AG10803 (cell line): ENCODE measurements at places on chromosomes 1 and 21.

DNA sequence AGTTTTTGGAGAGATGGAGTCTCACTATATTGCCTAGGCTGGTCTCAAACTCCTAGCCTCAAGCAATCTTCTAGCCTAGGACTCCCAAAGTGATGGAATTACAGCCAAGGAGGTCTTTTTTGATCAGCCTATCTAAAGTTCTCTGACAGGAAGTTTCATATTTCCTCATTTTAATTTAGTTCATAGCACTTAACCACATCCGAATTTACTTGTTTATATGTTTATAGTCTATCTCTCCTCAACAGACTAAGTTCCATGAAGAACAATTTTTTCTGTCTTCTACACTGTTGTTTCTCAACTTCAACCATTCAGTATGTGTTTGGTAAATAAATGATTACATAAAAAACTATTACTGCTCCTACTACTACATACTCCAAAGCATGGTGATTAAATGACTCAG lies 47.9 kb downstream of the GON4L start:
- DNase-seq = no peak

GRCh38 chr21:44722731-44723130 lies 11.4 kb upstream of the TSPEAR start:
- no peak for DNase-seq

- DNase-seq = peak; percentile 99
Observed at GRCh38 chr1:151994956-151995355, 1.3 kb upstream of the S100A10 start.

DNA sequence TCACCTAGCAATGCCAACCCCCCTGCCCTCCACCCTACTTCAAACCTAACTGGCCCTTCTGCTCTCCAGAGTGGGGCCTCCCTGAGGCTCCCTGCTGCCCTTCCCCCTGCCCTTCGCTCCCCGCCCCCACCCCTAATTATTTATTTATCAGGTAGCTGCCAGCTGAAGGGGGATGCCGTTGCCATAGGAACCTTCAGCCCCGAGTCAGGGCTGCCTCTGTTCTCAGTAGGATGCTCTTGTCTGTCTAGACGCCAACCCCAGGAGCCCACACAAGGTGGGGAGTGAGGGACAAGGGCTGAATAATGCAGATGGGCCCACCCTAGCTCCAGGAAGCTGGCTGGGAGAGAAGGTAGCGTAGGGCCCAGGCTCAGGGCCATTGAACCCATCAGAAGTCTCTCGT lies 41.1 kb downstream of the NKAIN1 start:
- DNase-seq = no peak

DNA sequence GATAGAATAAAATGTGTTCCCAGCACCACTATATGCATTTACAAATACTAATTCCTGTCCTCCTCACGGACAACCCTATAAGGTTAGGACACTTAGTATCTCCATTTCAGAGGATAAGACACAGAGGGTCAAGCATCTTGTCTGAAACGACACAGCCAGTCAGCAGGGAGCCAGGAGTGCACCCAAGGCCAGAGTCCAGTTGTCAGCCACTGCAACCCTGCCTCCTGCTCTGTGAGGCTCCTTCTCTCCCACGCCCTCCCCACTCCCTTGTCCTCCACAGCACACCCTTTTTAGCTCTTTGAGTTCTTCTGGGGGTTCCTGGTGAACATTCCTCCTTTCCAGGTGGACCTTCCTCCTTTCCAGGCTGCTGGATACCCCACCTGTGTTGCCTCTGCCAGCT lies 119.0 kb upstream of the TNR start:
- DNase-seq = no peak

- no peak for DNase-seq
Observed at GRCh38 chr1:42137766-42138165, 15.4 kb upstream of the GUCA2B start.

GRCh38 chr1:96544051-96544830 lies 177.3 kb upstream of the PTBP2 start:
- no peak for DNase-seq

- no peak for DNase-seq
Observed at GRCh38 chr1:225423518-225423855, 4.4 kb downstream of the LBR start.
